ENCODE measurements at places on chromosomes 5 and 9.
A peak's percentile ranks its signal among the peaks of the same experiment; 100 is the strongest.

- no peaks in the 10 kb centered on the region for H3K36me3 ChIP-seq
- no peak overlapping the region for H3K27ac ChIP-seq
- H3K4me1 ChIP-seq, result peaks cover 9% of the 10 kb centered on the region
- H3K4me3 ChIP-seq, result peak overlapping the region; percentile 23
- H3K27me3 ChIP-seq, result peaks cover 3% of the 10 kb centered on the region
- no peak for DNase-seq
Observed at GRCh38 chr5:31639481-31640411, 815 bp downstream of the PDZD2 start.

- H3K27ac ChIP-seq, result no peak overlapping the region
- DNase-seq, result no peak
- H3K27me3 ChIP-seq, result no peaks in the 10 kb centered on the region
- H3K36me3 ChIP-seq, result no peaks in the 10 kb centered on the region
- no peak overlapping the region for H3K4me3 ChIP-seq
Observed at GRCh38 chr9:137037483-137037882, 5.6 kb upstream of the FUT7 start.

DNA sequence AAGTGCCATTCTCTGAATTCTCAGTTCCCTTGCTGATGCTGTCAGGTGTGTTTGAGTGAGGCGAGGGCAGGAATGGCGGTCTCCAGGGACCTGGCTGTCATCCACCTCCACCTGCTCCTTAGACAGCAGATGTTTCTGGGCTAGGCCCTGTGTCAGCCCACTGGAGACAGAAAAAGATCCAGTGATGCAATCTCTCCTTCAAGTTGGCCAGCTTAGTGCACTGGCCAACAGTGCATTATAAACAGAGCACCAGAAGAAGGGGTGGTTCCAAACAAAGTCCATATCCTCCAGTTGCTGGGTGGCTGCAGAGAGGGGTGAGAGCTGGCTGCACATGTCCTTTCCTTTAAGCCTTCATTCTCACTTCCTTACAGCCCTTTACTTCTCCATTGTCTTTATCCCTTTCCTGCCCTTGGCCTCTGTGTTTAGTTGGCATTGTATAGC is 26.5 kb downstream of the NANS start:
- H3K27ac ChIP-seq, result peak overlapping the region; percentile 88
- no peak for DNase-seq
- no peaks in the 10 kb centered on the region for H3K27me3 ChIP-seq
- peaks cover 52% of the 10 kb centered on the region for H3K36me3 ChIP-seq
- H3K4me3 ChIP-seq, result no peak overlapping the region

GRCh38 chr9:35771943-35772342 is 17.9 kb upstream of the MSMP start:
- H3K4me3 ChIP-seq, result no peak overlapping the region
- no peak for DNase-seq
- H3K36me3 ChIP-seq, result no peaks in the 10 kb centered on the region
- H3K27me3 ChIP-seq, result no peaks in the 10 kb centered on the region

DNA sequence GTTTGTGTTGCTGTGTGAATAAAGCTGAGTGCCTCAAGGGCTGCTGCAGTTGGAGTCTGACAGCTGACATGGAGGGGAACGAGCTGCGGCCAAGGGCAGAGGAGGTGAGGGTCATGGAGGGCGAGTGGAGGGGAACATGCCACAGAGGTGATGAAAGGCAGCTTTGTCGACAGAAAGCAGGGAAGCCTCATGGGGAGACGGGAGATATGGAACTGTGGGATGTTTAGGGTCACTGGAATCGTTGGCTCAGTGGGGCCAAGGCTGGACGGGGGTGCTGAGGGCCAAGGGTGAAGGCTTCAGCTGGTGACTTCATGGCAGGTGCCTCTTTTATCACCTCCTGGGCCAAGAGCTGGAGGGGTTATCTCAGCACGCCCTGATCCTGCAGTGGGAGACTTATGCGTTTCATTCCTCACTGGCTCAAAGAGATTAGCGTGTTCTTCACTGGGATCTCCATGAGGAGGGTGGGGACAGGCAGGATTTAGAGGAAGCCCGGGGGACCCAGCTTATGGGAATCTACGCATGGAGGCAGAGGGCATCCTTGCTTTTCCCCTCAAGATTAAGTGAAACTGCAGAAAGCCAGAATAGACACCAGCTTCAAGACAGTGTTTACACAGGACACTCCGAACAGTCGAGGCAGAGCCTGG is 42.2 kb downstream of the FAM240B start:
- no peaks in the 10 kb centered on the region for H3K36me3 ChIP-seq
- DNase-seq, result no peak
- no peaks in the 10 kb centered on the region for H3K27me3 ChIP-seq
- H3K27ac ChIP-seq, result no peak overlapping the region
- H3K4me1 ChIP-seq, result no peaks in the 10 kb centered on the region
- H3K4me3 ChIP-seq, result no peak overlapping the region

GRCh38 chr5:157454273-157454672 is 5.7 kb upstream of the NIPAL4 start:
- no peak overlapping the region for H3K27ac ChIP-seq
- no peaks in the 10 kb centered on the region for H3K36me3 ChIP-seq
- H3K4me1 ChIP-seq, result no peaks in the 10 kb centered on the region
- no peak for DNase-seq
- H3K27me3 ChIP-seq, result peaks cover 6% of the 10 kb centered on the region

GRCh38 chr9:137482094-137482781 is 23.1 kb upstream of the NSMF start:
- no peaks in the 10 kb centered on the region for H3K27me3 ChIP-seq
- H3K36me3 ChIP-seq, result no peaks in the 10 kb centered on the region
- DNase-seq, result no peak
- no peak overlapping the region for H3K4me3 ChIP-seq
- no peak overlapping the region for H3K27ac ChIP-seq

DNA sequence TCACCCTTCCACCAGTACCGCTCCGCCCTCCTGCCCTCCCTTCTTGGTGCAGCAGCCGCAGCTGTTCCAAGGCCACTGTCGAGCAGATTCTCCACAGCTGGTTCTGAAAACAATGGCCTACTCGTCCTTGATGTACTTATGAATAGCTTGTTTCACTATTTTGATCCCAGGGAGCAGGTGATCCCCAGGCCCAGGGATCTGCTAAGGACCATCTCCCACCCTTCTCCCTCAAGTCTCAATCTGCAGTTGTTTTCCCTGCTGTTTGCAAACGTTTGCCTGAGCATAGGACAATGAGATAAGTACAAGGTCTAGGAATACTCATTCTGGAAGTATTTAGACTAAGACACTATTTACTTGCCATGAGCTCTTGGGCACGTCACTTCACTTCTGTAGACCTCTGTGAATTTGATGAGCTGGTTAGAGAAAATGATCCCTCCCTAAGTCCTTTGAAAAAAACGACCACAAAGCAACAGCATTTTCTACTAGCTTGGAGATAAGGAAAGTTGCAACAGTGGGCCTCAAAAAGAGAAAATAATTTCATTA is 1.8 kb downstream of the LURAP1L start:
- H3K4me1 ChIP-seq, result peaks cover 5% of the 10 kb centered on the region
- H3K4me3 ChIP-seq, result no peak overlapping the region
- H3K36me3 ChIP-seq, result peaks cover 2% of the 10 kb centered on the region
- H3K27ac ChIP-seq, result no peak overlapping the region

DNA sequence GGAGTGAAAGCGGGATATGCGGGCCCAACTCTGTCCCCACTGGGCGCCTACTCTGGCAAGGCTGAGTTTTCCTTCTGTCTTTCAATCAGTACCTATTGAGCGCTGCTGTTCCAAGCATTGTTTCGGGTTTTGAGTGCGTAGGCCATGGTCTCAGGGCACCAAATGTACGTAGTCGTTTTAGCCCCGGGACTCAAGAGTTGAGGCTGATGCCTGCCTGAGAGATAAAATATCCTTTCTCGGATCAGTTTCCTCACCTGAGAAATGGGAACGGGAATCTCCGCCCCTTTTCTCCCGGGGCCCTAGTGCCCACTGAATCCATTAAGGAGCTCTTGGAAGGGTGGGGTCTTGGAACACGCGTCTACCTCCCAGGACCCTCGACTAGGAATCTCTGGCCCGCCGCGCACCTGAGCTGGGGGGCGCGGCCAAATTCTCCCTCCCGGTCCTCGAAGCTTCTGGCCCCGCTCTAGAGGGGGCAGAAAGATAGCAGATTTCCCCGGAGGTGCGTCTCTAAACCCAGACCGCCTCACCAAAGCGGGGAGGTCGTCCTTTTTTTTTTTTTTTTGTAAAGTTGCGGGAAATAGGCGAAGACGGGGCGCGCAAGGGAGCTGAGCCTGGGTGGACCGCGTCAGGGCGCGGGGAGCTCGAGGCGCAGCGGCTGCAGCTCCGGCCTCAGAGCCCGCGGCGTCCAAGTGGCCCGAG is 494 bp upstream of the CXXC5 start:
- H3K4me3 ChIP-seq, result peak overlapping the region; percentile 25
- H3K27me3 ChIP-seq, result peaks cover 54% of the 10 kb centered on the region
- H3K4me1 ChIP-seq, result peaks cover 30% of the 10 kb centered on the region
- H3K36me3 ChIP-seq, result no peaks in the 10 kb centered on the region
- DNase-seq, result no peak

DNA sequence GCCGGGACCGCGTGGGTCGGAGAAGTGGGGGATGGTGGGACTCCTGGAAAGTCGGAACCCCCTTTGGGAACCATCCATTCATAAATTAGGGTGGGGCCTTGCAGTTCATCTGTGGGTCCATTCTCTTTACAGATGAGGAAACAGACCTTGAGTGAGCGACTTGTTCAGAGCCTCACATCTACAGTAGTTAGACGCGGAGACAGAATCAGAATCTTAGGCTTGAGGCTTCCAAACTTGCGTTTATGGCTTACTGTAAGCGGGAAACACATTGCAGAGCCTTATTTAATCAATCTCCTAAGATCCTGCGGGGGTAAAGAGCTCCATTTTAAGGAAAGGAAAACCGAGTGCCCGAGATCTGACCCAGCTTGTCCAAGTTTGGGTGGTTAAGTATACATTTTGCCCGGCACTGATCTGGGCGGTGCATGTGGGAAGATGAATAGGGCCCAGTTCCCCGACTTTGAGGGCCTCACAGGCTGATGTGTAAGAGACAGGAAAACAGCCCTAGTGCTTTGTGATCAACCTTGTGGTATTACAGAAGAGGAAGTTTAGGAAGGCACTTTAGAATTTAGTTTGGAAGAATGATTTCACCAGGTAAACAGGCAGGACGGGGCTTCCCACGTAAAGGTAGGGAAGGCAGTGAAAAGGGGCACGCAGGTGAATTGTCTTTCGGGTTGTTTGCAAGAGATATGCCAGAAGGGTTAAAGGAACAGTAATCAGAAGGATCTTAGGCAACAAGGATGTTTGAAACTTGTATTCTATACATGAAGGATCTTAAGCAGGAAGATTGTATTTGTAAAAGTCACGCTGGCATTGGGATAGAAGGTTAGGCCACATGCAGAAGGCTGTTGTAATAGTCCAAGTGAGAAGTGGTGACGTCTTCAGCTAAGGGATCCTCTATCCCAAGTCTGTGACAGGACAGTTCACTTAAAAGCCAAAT is 744 bp downstream of the TARS1 start:
- no peaks in the 10 kb centered on the region for H3K27me3 ChIP-seq
- peaks cover 33% of the 10 kb centered on the region for H3K4me1 ChIP-seq
- H3K27ac ChIP-seq, result no peak overlapping the region
- no peak overlapping the region for H3K4me3 ChIP-seq
- peaks cover 22% of the 10 kb centered on the region for H3K36me3 ChIP-seq

- no peak for DNase-seq
- no peak overlapping the region for H3K4me3 ChIP-seq
- H3K27me3 ChIP-seq, result peaks cover 3% of the 10 kb centered on the region
- peaks cover 7% of the 10 kb centered on the region for H3K36me3 ChIP-seq
- H3K27ac ChIP-seq, result no peak overlapping the region
Observed at GRCh38 chr5:32339878-32340277, 27.1 kb upstream of the MTMR12 start.

DNA sequence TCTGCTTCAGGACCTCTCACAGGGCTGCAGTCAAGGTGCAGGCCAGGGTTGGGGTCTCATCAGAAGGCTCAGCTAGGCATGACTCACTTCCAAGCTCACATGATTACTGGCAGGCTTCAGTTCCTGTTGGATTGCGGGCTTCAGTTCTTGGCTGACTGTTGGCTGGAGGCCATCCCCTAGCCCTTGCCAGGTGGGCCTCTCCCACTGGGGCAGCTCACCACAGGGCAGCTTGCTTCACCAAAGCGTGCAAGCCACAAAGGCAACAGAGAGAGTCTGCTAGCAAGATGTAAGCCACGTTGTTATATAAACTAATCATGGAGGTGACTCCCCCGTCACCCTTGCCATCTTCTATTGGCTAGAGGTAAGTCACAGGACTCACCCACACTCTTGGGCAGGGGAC is 14.4 kb downstream of the CPLX2 start:
- DNase-seq, result no peak
- no peaks in the 10 kb centered on the region for H3K4me1 ChIP-seq
- H3K27ac ChIP-seq, result no peak overlapping the region
- H3K27me3 ChIP-seq, result peaks cover 4% of the 10 kb centered on the region

DNA sequence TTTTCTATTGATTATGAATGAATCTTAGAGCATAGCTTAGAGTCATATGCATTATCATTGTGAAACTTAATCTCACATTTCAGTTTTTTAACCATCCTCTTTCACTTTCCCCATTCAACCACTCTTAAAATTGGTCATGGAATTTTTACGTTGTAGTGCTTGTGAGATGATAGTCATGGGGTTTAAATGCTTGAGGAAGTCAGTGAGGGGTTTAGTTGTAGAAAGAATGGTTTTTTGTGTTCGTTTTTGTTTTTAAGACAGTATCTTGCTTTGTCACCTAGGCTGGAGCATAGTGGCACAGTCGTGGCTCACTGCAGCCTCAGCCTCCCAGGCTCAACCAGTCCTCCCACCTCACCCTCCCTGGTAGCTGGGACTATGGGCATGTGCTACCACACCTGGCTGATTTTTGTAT is 19.6 kb downstream of the UGCG start:
- peaks cover 19% of the 10 kb centered on the region for H3K36me3 ChIP-seq
- DNase-seq, result peak; percentile 45
- no peaks in the 10 kb centered on the region for H3K27me3 ChIP-seq
- peaks cover 53% of the 10 kb centered on the region for H3K4me1 ChIP-seq

DNA sequence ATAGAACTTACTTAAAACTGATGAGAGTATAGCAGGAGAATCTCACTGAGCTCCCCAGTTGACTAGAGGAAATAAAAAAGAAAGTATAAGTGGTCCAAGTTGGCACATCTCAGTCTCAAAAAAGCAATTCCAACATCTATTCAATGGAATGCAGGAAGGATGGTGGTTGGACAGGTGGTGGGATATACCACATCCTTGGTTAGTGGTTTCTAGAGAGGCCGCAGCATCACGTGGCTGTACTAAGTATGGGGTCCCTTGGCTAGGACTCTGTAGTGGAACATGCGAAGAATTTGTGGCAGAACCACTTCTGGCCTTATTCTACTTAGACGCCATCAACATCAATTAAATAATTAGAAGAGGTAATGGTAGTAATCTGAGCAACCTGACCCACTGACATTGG is 232.4 kb downstream of the SAXO1 start:
- H3K4me3 ChIP-seq, result no peak overlapping the region
- no peaks in the 10 kb centered on the region for H3K4me1 ChIP-seq

All from activated naive CD4-positive, alpha-beta T cell treated with anti-CD3 and anti-CD28 coated beads for 36 hours (primary cell).